ENCODE measurements at places on chromosomes 6 and 20. TPM values are rescaled to one million over a fixed set of nuclear protein-coding genes. Genes with fewer than 3 reads are reported as not detected.

DNA sequence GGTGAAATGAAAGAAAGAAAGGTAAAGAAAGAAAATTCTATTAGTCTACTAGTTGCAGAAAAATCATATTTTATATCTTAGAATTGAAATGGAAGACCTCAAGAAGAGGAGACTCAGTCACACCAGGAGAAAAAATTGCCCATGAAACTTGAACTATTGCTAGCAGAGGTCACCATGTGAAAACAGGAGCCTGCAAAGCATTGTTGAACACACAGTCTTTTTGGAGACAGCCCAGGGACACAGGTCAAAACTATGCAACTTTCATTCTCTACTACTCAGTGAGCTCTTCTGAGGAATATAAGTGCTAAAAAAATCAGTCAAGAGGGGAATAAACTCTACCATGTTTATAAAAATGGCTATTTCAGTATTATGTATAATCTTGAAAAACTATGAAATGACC is 89.8 kb upstream of the TENT5A start:
- no peak for DNase-seq

DNA sequence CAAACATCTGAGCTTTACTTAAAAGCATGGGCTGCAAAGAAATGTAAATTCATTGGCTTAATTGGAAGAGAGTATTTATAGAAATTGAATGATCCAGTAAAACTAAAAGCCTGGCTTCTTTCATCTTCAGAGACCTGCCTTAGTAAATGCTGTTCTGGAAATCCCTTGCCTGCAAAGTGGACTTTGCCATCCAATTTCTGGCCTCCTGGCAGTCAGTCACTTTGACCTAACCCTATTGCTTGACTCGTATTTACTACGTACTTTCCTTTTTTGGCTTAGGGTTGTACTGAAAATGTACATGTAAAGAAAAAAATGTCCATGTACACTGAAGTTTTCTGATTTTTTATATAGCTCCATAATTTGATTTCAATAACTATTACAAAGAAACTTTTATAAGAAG is 47.1 kb downstream of the E2F3 start:
- no peak for DNase-seq

GRCh38 chr6:11353921-11354389 is 121.5 kb upstream of the NEDD9 start:
- DNase-seq: peak; percentile 74

- no peak for DNase-seq
Measured at GRCh38 chr20:22567944-22568871, 16.2 kb downstream of the FOXA2 start.

GRCh38 chr6:136566007-136566487 is 15.8 kb upstream of the MAP7 start:
- peak; percentile 24 for DNase-seq

- no peak for DNase-seq
Measured at GRCh38 chr6:128280960-128281359, 239.4 kb downstream of the PTPRK start.

GPSM3 gene
- 4.3 TPM for total RNA-seq

DNA sequence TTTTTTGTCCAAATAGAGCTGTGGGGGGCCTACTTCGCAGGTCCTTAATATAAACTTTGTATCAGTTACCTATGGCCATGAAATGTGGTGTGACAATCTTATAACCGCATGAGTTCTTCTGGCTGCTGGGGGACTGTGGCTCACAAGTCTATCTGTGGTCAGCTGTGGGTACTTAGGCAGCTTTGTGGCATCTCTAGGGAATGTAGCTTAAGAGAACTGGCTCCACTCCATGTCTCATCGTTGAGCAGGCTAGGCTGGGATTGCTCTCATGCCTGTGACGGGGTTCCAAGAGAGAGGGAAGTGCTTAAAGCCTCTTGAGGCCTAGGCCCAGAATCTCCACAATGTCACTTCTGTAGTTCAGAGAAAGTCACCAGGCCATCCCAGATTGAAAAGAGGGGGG is 140.5 kb downstream of the BTBD3 start:
- DNase-seq: no peak

- DNase-seq: no peak
Measured at GRCh38 chr6:105880030-105880492, 206.1 kb upstream of the PRDM1 start.

GRCh38 chr6:30154709-30155519 is 6.1 kb downstream of the TRIM10 start:
- DNase-seq: no peak

PAX1 gene
- total RNA-seq: not detected

PRDM13 gene
- total RNA-seq: not detected

DNA sequence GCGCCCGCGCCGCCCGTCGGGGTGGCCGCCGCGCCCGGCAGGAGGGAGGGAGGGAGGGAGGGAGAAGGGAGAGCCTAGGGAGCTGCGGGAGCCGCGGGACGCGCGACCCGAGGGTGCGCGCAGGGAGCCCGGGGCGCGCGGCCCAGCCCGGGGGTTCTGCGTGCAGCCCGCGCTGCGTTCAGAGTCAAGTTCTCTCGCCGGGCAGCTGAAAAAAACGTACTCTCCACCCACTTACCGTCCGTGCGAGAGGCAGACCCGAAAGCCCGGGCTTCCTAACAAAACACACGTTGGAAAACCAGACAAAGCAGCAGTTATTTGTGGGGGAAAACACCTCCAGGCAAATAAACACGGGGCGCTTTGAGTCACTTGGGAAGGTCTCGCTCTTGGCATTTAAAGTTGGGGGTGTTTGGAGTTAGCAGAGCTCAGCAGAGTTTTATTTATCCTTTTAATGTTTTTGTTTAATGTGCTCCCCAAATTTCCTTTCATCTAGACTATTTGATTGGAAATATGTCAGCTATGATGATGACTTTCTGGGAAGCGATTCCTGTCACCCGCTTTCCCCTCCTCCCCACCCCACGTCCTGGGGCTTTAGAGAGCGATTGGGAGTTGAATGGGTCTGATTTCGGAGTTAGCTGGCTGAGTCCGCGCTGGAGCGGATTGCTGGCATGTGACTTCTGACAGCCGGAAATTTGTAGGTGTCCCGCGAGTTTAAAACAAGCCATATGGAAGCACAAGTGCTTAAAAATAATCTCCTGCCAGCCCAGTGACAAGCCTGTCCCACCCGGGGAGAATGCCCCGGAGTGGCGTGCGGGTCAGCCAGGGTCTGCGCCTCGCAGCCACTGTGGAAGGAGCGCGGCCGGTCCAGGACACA is 1.1 kb downstream of the ESR1 start:
- DNase-seq: no peak

DNA sequence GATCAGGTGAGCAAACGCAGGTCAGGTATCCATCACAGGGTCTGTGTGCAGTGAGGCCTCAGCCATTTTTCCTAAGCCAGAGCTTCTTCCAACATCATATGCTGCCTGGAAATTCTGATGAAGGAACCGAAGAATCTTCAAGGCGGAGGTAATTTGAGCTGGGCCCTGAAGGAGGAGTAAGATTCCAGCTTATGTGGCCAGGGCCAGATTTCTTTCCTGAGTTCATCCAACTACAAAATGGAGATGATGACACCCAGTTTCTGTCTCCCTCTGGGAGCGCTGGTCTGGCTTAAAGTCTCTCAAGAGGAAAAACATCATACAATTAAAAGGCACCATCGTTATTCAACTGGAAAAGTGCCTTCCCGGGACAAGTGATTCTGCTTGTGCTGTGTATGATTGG is 6.9 kb upstream of the MANBAL start:
- no peak for DNase-seq

- no peak for DNase-seq
Measured at GRCh38 chr6:62298745-62299392, 12.8 kb upstream of the KHDRBS2 start.

TNFAIP3 gene
- total RNA-seq: 4.2 TPM

DNA sequence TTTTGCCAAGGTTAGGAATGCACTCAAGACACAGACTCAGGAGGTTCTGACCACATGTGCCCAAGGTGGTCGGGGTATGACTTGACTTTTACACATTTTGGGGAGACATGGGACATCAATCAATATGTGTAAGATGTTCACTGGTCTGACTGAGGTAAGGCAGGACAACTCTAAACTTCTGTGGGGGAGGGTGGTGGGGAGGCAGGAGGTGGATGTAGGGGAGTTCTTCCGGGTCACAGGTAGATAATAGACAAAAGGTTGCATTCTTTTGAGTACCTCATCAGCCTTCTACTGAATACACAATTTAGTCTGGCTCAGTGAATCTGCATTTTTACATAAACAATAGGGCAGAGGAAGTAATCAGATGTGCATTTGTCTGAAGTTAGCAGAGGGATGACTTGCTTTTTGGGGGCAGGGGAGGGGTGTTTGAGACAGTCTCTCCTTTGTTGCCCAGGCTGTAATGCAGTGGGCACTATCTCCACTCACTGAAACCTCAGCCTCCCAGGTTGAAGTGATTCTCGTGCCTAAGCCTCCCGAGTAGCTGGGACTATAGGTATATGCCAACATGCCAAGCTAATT is 10.9 kb downstream of the ECHDC1 start:
- DNase-seq: no peak

DNA sequence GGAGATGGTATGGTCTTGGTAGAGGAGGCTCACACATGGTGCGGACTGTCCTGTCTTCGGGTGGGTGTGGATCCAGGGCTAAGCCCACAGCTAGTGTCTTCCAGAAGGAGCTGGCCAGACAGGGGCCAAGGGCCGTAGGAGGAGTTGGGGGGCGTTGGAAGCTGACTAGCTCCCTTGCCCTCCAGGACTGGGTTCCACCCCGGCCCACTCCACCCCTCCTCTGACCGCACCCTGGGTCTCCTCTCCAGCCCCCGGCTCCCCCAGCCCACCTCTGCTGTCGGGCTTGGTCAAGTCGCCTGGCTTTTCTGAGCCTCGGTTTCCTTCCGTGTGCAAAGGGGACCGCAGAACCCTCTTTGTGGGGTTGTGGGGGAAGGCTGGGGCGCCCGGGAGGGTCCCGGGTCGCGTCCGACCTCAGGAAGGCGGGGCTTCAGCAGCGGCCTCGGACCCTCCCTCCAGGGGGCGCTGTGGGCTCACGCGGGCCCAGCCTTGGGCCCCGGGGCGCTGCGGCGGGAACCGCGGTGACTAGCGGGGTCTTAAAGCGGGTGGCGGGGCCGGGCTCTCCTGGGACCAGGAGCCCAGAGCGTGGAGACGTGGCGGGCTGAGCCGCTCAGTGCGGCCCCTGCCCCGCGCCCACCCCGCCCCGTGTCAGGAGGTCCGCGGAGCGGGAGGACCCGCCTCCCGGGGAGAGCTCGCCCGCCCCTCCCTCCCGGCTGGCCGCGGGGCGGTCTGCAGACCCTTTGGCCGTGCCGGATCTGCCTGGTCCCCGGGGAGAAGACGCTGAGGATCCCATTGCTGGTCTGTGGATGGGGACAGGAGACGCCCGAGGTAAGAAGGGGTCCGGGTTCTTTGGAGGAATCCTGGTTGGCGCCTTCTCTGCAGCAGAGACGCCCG is 5.4 kb downstream of the NPBWR2 start:
- no peak for DNase-seq

GRCh38 chr6:125245523-125246264 is 56.1 kb downstream of the HDDC2 start:
- DNase-seq: no peak

GRCh38 chr20:57959589-57959988 is 249.8 kb upstream of the PMEPA1 start:
- DNase-seq: no peak

GRCh38 chr6:11722220-11722619 is 56.4 kb downstream of the ADTRP start:
- DNase-seq: no peak

AIF1 gene
- 2.8 TPM for total RNA-seq

LHFPL5 gene
- not detected for total RNA-seq

DNA sequence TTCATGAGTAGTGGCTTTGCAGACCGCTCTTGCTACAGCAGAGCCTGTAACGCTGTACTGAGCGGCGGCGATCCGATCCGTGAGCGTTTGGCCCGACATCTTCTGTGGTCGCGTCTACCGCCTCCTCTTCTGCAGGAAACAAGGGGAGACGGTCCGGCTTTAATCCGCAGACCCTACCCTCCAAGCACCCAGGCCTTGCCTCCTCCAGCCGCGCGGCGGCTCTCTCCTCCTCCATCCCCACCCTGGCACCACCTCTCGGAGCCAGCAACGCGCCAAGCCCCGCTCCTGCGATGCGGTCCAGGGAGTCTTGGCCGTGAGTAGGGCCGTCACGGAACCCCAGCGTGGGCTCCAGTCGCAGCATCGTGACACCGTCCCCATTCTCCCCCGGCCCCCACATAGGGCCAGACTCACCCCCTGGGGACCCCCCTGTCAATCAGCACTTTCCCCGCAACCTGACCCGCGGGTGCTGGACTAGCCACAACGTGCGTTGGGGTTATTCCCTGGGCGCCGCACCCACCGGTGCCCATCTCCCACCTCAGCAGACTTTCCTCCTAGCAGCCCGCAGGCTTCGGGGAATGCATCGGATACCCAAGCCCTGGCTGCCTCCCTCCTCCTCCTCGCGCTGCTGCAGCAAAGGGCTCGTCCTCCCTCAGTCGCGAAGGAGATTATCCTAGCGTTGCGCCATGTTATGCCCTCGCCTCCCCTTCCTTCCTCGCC is 914 bp downstream of the SNAP91 start:
- DNase-seq: no peak

- DNase-seq: no peak
Measured at GRCh38 chr6:29442719-29443118, 3.6 kb downstream of the OR10C1 start.

GRCh38 chr6:168640768-168641167 is 199.8 kb downstream of the SMOC2 start:
- DNase-seq: no peak

NRSN2 gene
- 32.3 TPM for total RNA-seq

GRCh38 chr20:49894073-49894470 is 21.3 kb downstream of the SPATA2 start:
- DNase-seq: no peak

GRCh38 chr20:35285806-35286076 is 1.2 kb upstream of the EIF6 start:
- no peak for DNase-seq

IBTK gene
- total RNA-seq: 36.3 TPM

DNA sequence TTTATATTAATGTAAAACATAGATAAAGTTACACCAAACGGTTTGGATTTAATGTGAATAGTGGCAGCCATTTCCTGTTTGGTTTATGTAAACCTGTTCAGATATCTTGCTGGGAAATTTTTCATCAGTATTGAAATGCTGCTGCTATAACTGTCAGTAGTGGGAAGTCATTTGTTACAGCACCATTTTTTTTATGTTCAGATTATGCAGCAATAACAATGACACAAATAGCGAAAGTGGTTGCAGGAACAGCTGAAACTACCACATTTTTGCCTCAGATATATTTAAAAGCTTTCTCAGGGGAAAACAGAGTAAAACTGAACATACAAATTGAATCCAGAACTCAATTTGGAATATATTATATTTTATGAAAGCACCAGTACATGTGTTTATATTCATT is 128.8 kb upstream of the SIM1 start:
- DNase-seq: no peak

- no peak for DNase-seq
Measured at GRCh38 chr20:64160526-64161355, 3.5 kb upstream of the MYT1 start.

DNA sequence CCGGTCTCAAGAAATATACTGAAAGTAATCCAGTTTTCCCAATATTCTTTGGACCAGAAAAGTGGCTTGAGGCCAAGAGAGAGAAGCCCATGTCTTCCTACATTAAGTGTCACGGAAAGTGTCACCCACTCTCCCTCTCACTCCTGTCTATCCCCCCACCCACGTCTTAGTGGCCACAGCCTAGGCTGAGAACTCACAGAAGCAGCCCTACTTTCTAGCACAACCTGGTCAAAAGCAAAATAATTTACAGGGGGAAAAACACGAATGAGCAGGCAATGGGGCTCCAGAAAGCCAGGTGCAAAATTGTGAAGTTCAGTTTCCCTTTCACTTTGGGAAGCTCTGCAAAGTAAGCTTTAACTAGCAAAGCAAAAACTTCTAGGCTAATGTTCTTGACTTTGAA is 118.0 kb downstream of the OPRM1 start:
- DNase-seq: no peak

GRCh38 chr6:35651244-35651643 is 37.5 kb downstream of the FKBP5 start:
- no peak for DNase-seq
